NCI-H526 treated with DMSO at 0.1 percent for 48 hours (cell line): ENCODE measurements at places on chromosomes 5 and 9.

DNA sequence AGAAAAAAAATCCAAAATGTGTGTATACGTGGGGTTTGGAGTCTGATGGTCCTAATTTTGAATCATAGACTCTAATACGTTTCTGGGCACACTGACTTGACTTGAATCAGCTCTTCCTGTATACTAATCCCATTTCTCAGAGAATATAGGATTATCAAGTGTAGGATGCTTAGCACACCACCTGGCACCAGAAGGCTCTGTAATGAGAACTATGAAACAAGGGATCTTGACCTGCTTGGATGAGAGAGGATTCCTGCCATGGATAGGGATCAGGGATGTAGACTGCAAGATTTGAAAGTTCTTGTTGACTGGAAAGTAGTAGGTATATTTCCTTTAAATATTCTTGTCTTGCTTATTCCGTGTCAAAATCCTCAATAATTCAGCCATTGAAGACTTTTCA lies 7.8 kb downstream of the HSPA4 start:
- DNase-seq: no peak

GRCh38 chr9:127281891-127282290 lies 17.3 kb downstream of the GARNL3 start:
- no peak for DNase-seq

DNA sequence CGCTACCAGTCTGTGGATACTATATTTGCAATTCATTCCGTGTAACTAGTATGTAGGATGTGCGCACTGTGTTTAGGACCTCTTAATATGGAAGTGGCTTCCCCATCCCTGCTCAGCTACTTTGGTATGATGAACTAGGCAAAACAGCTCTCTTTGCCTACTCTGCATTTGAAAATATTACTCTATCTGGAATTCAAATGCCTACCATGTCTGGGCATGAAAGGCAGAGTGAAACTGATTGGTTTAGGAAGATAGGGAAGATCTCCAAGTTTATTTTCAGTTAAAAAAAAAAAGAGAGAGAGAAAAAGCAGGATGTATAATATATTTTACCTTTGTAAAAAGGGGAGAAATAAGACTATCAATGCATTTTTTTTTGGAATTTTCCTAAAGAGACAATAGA lies 74.1 kb upstream of the ELL2 start:
- DNase-seq: peak; percentile 29

DNA sequence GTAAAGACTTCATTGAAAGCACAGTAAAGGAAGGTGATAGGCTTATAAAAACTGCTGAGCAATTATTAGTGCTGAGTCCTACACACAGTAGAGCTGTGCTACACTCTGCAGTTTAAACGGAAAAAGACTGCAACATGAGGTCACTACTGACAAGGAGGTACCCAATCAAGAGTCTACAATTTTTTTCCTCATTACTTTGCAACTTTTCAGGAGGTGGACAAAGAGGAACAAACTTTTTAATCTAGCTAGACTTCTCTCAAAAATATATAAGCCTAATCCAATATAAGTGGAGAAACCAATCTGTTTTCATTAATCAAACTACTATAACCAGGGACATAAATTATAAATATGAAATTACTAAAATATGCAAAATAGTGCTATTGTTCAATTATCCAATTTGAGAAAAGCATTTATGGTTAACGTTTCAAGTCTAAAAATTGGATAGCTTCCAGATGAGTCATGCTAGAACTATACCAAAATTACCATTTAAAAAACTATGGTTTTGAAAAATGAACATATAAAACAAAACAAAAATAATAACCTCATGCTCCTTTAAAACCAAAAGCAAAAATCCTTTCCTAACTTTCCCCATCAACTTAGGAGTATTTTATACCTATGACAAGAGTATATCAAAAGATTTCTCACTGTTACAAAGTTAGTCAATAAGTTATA lies 37.7 kb downstream of the FAM13B start:
- DNase-seq: no peak

DNA sequence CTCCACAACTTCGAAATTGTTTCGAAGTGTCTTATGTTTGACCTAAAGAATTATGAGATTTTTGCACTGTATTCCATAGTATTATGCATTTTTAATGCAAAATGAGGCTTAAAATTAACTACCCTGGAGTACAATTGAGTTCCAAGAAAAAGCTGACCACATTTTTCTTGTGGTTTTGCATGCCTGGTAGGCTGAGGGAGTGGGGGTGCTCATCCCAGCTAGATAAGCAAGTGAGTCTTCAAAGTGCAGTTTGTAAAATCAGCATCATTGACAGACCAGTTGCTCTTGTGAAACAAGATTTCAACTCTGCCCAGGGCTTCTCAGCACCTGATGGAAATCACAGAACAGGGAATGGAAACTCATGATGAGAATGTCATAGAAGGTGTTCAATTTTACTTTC lies 17.0 kb upstream of the NDUFS4 start:
- DNase-seq: no peak

DNA sequence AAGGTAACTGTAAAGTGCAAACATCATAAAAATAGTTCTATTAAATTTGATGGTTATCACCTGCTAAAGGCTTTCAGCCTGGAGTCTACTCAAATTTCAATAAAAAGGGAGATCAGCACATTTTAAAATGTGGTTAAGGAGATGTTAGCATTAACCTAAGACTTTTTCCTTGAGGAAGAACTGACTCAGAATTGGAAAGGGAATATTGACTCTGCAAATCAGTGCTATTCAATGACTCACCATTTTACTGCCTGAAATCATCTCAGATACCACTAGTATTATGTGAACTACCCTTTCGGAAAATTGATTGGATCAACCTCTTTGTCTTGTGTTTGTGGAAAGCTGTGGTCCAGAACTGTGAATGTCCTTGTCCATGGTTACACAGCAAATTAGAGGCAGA lies 113.3 kb downstream of the ADRB2 start:
- DNase-seq: no peak

- no peak for DNase-seq
Measured at GRCh38 chr9:86353655-86354010, 577 bp downstream of the TUT7 start.

DNA sequence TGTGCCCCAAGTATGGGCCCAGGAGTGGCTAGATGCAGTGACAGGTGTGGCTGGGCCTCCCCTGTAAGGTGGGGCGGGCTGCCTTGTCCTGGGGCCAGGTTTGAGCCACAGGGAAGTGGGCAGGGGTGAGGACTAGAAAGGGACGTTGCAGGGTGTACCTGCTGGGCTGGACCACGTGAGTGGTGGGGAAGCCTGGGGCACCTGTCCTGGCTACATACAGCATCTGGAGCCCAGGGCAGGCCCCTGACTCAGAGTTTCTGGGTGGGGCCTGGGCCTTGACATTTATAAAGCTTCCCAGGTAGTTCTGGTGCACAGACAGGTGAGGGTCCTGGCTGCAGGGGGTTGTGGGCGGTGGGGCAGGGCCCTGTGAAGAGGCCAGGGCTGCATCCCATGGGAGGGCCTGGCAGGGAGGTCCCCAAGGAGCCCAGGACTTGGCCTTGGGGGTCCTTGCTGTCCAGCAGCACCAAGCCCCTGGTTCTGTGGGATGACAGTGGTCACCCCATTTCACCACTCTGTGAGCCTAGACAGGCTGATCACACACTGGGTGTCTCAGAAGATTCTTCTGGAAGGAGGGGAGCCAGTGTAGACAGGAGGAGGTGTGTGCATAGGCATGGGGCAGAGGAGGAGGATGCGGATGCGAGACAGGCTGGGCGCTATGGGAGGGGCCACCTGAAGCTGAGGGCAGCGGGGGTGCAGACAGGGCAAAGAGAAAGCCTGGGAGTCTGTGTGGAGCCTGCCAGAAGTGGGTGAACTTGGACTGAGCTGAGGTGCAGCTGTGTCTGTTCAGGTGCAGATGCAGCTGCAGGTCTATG lies 94.0 kb downstream of the PHF2 start:
- DNase-seq: no peak

GRCh38 chr5:33425314-33425713 lies 15.5 kb upstream of the TARS1 start:
- DNase-seq: no peak

GRCh38 chr9:20508242-20508641 lies 114.1 kb downstream of the MLLT3 start:
- DNase-seq: no peak

DNA sequence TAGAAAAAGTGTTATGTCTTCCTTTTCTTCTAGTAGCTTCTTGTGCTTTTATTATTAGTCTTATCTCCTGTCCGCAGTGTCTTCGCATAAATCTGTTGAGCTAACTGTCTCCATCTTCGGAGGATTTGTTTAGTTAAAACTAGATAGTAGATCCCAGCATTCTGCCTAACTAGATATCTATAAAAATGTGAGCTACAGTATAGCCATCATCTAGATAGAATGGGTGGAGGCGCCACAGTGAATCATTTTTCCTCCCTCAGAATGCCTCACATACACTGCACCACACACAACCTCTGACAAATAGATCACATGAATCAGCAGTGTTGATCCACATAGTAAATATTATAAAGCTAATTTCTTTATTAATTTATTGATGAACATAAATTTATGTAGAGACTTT lies 220.3 kb upstream of the GAS1 start:
- no peak for DNase-seq

DNA sequence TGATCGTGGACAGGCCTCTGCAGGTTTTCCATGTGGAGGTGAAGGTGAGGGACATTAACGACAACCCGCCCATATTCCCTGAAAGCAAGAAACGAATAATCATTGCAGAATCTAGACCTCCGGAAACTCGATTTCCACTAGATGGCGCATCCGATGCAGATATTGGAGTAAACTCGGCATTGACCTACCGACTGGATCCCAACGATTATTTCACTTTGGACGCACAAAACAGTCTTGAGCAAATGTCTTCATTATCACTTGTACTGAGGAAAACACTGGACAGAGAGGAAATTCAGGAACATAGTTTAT lies 621 bp downstream of the PCDHA13 start:
- peak; percentile 9 for DNase-seq

GRCh38 chr5:7741415-7742065 lies 109.4 kb downstream of the CFAP90 start:
- no peak for DNase-seq

DNA sequence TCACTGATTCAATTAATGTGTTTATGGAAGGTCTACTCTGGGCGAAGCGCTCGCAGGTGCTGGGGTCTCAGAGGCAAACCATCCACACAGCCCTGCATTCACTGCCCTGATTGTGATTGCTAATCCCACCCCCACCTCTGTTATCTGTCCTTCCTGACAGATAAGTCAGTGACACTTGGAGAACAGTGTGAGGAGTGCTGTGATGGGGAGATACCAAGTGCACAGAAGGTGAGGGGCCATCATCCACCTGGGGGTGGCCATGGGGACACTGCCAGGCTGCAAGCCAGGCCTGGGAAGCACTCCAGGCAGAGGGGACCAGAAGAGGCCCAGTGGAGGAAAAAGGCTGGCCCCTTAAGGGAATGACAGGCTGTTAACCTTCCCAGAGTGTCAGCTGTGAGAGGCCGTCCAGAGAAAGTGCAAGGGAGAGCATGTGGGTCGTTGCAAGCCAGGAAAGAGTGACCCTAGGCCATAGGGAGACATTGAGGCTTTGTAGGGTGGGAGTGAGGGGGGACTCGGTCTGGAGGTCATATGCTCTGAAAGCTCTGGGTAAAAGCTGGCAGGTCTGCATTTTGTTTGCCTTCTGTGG lies 18.0 kb downstream of the IL9 start:
- no peak for DNase-seq

DNA sequence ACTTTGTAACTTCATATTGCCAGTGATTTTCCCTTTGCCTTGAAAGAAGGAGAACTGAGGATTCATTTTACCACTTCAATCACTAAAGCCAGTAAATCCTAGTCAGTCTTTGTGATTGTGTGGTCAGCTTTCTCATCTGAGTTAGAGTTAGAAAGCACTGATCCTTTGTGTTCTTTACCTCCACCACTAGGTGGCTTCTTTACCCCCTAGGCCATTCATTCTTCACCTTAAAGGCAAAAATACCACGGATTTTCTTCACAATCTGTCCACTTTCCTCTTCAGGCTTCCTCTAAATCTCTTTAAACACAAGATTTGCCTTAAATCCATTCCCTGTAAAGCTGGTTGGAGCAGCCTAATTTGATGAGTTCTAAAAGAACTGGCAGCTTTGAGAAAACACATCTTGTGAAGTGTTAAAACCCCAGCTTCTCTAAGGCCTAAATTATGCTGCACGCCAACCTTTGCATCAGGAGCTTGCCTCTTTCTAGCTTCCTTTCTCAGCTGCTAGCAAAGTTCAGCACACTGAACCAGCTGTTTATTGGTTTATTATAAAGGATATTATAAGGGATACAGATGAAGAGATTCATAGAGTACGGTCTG lies 20.4 kb downstream of the BDP1 start:
- DNase-seq: peak; percentile 5

- DNase-seq: no peak
Measured at GRCh38 chr9:126336736-126337325, 10.2 kb downstream of the MVB12B start.

DNA sequence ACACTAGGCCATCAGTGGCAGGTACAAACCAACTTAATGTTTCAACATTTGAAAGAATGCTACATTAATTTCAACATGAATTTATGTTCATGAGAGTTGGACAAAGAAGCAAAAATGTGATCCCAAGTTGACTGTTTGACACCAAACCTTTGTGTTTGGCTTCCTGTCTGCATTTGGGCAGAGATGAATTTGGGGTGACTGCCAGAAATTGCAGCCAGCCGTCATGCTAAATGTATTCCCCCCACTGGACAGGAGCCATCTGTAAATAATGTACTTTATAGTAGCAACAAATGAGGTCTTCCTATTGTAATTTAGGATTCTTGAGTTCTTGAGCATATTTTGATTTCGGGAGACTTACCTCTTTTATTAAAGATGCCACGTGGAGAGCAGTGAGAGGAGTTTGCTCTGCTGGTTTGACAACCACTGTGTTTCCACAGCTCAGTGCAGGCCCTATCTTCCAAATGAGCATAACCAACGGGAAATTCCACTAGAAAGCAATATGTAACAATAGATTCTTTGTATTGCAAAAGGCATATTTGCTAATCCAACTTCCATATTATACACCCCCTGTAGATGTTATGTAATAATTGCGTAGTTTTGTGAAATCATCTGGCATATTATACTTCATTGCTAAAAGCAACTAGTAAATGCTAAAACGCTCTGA lies 27.6 kb downstream of the ALDH1A1 start:
- no peak for DNase-seq

- no peak for DNase-seq
Measured at GRCh38 chr5:177489119-177489716, 8.2 kb downstream of the PDLIM7 start.

DNA sequence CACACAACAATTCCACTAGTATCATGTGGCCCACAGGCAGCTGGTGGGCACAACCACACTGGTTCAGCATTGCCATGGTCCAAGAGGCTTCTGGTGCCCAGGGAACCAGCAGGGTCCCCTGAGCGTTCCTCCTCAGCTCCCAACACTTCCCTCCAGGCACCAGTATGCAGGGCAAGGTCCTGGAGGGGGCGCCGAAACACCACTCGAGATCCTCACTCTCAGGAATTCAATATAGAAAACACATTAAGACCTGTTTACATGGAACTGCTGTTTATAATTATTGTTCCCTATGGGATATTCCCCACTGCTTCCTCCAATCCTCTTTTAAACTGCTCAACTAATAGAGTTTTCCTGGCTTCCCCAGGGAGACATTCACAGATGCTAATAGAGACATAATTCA lies 91.9 kb upstream of the GABRP start:
- DNase-seq: no peak

- DNase-seq: no peak
Measured at GRCh38 chr9:95505072-95505716, 11.6 kb downstream of the PTCH1 start.
